Anterior cingulate cortex (tissue), 58 donors: ENCODE measurements at places on chromosomes 1 and 21.

DNA sequence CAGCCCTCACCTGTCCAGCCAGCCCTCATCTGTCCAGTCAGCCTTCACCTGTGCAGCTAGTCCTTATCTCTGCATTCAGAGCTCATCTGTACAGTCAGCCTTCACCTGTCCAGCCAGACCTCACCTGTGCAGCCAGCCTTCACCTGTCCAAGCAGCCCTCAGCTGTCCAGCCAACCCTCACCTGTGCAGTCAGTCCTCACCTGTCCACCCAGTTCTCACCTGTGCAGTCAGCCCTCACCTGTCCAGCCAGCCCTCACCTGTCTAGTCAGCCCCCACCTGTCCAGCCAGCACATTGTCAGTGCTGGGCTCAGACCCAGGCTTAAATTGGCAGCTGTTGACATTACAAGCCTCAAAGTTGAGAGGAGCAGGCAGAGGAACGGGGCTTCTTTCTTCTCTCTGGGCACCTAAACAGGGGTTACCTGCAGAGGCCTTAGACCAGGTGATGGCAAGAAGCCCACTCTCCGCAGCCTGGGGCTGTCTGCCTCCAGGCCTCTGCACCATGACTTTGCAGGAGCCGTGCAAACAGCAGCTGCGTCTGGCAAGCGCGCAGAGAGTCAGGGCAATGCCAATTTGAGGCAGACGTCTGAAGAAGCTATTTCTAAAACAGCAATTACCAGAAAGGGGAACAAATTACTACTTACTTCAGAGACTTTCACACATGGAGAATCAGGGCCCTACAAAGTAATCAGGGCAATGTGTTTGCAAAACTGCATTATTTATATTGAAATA is 506.1 kb downstream of the NPHP4 start:
- no peak for DNase-seq

GRCh38 chr21:41111681-41112080 is 56.3 kb upstream of the BACE2 start:
- no peak for DNase-seq

DNA sequence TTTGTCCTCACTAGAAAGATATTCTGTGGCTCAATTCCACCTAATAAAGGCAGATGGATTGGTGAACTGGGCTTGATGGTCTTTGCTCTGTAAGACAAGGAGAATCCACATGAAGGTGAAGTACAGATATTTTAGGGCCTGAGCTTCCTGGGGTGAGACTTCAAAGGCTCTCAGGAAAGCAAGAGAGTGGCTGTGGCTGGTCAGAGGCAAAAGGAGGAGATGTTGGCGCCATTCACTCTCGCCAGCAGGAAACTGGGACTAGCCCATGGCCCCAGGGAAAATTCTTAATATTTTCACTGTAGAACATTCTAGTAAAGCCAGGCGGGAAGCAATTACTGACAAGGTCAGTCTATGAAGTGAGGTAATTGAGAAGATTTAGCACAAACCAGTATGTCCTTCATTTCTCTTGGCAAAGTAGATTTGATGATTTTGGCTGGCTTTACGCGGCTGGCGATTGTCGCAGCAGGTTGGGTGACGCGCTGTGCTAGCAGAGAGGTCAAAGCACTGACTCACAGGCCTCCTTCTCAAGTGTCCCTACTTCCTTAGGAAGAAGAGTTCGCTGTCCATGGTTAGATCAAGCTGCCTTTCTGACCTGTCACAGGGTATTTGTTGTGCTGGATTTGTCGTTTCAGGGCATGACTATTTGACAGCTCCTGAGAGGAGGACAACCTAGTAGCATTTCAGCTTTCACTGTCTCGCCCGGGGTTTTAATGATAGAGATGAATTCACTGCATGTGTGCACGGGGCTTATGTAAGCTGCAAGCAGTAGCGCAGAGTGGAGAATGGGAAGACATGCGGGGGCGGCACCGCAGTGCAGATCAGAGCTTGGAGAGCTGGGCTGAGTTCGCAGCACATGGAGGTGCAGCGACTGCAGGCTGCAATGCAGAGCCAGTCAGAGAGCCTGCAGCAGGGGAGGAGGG is 32.7 kb downstream of the XCL1 start:
- DNase-seq, result peak; percentile 35

DNA sequence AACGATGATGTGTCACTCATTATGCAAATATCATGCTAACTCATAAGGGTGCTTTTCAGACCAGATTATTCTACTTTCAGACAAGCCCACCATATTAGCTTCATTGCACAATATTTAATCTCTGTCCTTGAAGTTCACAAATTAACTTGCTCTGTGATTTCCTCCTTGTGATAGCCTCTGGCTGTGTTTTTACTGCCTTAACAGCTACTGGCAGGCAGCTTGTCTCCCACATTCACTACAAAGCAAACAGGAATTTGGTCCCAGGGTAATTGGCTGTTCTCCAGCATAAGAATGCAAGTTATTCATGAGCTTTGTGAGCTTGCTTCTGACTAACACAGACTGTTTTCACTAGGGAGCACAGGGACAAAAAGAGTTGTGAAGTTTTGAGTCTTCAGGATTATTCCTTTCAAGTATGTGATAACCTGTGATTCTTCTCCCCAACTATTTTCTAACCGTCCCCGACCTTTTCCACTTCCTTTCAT is 87.9 kb upstream of the HMCN1 start:
- no peak for DNase-seq

DNA sequence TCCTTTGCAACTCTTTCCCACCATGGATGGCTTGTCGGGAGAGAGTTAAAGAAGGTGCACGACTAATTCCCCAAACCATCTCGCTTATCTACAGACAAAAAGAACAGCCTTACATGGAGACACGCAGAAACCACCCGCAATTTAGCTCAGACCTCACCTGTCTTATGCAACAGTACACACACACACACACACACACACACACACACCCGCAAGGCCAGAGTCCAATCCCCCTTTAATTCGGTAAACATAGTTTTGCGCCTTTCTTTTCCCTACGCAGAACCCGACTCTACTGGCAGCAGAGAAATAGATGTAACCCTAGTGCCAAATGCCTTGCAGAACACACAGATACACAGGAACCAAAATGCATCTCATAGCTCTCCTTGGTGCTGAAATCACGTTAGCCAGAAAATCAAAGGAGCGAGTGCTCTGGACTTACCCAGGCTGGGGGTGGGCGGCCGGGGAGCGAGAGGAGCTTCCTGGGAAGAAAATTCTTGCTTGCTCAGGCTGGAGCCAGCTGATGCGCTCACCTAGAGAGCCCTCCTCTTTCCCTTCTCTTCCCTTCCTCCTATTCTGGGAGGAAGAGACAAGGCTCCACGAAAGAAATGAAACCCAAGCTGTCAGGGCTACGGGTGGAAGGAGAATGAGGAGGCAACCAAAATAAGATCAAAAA is 470 bp downstream of the TNR start:
- DNase-seq, result no peak

DNA sequence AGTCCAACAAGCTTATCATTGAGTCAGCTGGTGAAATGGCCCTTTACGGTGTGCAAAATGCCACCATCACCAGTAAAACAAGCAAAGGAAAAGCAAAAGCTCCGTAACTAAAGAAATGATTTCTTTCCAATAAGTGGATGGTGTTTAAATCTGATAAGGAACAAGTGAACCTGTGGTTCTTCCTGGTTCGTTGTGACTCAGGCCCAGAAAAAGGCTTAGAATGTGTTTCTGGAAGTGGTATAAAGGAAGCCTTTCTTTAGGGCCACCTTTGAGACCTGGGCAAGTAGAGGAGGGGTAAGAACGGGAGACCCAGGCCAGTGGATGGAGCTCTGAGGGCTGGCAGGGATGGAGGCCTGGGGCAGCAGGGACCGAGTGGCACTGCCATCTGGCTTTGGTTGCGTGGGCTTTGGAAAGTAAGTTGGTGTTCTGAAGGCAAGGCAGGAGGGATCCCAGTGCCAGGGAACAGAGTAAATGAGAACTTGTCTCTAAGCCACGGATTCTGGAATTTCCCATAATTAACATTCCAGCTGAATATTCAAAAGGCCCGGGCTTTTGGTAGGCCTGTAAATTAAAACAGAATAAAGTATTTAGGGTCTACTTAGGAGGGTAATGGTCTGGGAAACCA is 87.9 kb upstream of the LMO4 start:
- peak; percentile 23 for DNase-seq

- no peak for DNase-seq
Observed at GRCh38 chr1:184811439-184812111, 56.9 kb upstream of the EDEM3 start.

DNA sequence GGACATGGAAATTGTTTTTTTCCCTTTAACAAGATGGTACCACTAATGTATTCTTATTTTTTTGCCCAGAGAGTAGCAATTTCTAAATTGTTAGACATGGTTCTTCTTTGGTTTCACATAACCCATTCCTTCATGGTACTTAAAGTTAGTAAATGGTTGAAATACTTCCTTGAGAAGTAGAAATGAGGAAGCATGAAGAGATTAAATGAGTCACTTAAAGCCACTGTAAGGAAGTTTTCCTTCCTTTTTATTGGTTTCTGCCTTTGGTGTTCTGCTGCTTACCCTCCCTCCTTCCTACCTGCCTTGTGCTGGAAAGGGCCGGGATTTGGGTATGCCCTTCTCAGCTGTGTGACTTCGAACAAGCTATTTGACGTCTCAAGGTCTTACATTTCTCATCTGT is 101.0 kb downstream of the KIF26B start:
- DNase-seq, result no peak

- no peak for DNase-seq
Observed at GRCh38 chr1:19154876-19155275, 55.2 kb downstream of the UBR4 start.

DNA sequence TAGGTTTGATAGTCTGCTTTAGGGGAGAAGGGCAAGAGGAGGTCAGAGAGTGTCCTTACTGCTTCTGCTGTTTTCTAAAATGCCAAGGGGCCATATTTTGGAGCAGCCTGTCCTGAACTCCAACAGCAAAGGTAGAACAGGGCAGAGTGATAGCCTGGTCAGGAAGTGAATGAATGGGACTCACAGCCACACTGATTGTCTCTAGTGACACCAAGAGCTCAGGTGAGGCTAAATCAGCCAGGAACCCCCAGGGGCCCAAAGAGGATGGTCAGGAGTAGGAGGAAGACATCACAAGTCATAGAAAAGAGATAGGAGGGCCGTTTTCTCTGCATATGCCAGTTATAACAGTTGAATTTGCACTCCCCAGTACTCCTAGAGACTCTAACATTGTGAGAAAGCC is 97.4 kb upstream of the DUSP10 start:
- DNase-seq, result no peak
